ENCODE measurements at places on chromosomes 3 and 15.

- no peak for DNase-seq
Observed at GRCh38 chr3:160448845-160449635, 546 bp downstream of the TRIM59 start.

- no peak for DNase-seq
Observed at GRCh38 chr15:23095796-23096195, 40.8 kb downstream of the GOLGA6L1 start.

DNA sequence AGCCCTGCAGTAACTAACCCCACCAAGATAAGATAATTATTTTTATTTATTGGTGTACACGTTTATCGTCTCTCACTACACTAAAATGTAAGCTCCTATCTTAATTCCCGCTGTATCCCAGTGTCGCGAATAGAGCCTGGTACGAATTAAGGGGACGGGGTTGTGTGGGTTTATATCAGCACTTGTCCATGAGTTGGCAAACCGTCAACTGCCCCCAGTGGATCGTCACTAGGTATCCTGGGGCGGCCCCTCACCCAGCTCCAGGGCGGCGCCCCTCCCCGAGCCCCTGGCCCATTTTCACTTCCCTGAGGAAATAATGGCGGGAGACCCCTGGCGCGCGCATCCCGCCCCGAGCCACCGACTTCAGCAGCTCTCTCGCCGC lies 465 bp downstream of the RUVBL1 start:
- DNase-seq, result no peak

- DNase-seq, result no peak
Observed at GRCh38 chr3:80994085-80994665, 767.3 kb downstream of the GBE1 start.

- DNase-seq, result no peak
Observed at GRCh38 chr3:149983628-149984027, 12.9 kb upstream of the PFN2 start.

- DNase-seq, result no peak
Observed at GRCh38 chr3:190008432-190008831, 112.3 kb downstream of the P3H2 start.

DNA sequence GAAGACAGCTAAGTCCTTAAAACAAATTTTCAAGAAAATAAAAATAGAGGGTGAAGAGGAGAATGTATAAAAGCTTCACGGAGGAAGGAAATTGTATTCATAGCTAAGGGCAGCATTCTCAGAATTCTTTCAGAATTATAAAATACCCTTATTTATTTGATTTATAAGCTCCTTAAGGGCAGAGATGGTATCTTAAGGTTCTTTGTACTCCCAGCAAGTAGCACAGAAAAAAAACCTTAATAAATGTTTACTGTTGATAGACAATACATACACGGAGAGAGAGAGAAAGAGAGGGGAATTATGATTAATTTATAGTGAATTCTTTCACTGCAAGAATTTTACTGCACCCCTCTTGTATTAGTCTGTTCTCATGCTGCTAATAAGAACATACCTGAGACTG lies 375.6 kb upstream of the CCDC54 start:
- no peak for DNase-seq

- no peak for DNase-seq
Observed at GRCh38 chr3:33954956-33955355, 156.5 kb downstream of the PDCD6IP start.

- DNase-seq, result no peak
Observed at GRCh38 chr3:47299381-47300318, 16.9 kb downstream of the KLHL18 start.

GRCh38 chr3:47306022-47306421 lies 23.3 kb downstream of the KLHL18 start:
- no peak for DNase-seq

DNA sequence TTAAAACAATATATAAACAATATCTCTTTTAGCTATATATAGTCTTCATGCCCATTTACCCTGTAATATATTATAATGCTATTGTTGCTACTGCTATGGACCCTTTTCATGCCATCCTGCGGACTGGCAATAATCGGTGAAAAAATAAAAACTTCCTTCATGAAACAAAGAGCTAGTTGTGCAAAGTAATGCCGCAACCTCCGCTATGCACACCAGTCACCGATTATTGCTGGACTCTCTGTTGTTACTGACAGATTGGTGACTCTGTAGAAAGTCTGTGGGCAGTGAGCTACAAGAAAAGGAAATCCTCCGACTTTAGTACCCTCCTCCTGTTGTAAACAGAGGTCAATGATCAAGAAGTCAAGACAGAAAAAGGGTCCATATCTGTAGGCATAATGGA lies 17.9 kb upstream of the ICE2 start:
- DNase-seq, result no peak

DNA sequence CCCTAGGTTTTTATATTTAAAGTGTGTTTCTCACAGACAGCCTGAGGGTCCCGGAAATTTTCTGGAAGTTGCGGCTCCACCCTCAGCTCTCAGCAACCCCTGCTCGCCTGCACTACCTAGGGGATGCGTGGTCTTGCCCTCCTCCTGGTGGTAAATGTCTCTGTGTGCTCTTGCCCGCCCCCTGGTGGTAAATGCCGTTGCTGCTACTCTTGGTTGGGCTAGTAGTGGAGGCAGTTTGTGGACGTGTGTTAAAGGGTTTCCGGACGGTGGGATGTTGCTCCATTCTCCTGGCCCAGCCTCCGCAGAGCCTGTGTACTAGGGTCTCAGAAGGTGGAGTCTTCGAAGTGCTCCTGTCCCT lies 27.4 kb downstream of the STOML1 start:
- DNase-seq, result no peak

- no peak for DNase-seq
Observed at GRCh38 chr3:172407872-172408271, 40.4 kb downstream of the GHSR start.

DNA sequence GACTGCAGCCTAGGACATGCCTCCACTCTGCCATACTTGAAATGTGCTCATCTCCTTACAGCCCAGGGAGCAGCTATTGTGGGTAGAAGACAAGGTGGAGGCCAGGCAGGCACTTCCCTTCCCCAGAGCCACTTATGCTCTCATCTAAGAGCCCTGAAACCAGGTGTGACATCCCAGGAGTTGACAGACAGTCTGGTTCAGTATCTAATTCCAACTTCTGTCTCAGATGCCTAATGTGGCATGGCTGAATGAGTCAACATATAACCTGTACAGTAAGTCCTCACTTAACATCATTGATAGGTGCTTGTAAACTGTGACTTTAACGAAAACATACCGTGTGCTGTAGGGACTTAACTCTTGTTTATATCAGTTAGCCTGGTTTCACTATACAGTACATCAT lies 1.2 kb upstream of the CAPN3 start:
- DNase-seq, result no peak

DNA sequence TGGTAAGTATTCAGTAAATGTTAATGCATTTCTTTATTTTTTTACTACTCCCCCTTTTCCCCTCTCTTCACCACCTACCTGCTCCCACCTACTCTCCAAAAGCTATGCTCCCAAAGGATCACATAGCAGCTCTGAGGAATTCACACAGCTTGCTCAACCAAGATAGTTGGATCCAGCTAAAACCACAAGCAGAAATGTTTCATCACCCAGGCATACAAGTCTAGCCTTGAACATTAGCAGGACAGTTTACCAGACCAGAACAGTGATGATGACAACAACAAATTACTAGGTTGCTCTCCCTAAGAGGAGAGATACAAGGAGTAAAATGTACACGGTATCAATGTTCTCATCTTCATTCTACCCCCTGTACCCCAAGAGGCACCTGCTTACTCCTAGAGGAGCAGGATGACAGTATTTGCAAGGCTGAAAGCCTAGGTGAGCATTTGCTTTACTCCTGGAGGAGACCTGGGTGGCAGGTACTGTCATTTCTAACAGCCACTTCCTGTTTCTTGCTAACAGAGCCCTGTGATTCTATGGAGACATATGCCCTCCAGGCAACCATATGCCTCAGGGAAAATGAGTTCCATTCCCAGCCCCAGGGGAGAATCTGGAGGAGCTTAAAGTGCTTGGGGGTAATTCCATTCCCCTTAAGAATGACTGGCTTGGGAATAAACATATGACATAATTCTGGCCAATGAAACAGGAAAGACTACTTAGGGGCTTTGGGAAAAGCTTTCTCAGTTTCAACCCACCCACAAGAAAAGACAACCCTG lies 237.5 kb downstream of the NTRK3 start:
- DNase-seq, result no peak

DNA sequence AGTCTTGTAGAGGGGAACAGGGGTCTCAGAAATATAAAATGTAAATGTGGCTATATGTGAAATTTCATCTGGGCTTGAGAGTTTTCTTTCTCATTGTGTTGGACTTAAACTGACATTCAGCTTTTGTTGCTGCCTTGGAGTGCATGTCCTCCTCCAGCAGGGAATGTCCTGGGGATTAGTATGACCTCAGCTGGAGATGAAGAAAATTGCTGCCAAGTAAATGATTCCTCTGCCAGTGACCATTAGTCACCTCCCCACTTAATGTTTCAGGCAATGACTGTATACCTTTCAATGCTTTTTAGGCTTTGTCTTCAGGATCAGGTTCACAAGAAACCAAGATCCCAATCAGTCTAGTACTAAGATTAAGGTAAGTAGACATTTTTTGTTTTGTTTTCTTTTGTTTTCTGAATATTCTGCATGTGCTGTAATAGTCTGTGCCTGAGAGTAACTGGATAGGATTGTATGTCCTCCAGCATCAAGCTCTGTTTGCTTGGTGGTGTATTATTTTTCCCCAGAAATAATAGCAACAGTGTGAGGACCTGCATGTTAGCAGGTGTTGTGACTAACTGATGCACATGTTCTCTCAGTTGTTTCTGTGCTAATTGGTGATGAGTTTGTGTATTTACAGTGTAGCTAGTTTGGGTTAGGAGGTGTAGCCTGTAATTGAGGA lies 18.1 kb upstream of the SLC22A13 start:
- DNase-seq, result no peak

- no peak for DNase-seq
Observed at GRCh38 chr3:25056803-25057351, 371.2 kb upstream of the RARB start.

DNA sequence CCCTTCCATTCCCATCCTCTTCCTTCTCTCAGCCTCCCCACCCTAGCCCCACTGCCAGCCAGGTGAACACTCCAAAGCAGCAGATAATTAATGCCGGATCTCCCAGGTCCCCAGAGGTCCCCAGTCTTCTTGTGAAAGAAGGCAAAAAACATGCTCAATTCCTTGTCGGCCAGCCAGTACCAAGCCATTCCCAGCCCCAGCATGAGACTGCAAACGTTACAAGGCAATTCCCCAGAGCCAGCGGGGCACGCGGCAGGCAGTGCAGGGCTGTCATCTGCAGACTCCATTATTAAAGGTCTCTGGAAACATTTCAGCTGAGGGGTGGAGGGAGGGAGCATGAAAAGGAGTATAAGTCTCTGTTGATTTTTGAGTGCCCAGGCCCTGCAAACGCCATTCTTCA lies 117.8 kb downstream of the XXYLT1 start:
- DNase-seq, result no peak

GRCh38 chr15:63350178-63350621 lies 31.4 kb downstream of the CA12 start:
- DNase-seq, result no peak

- DNase-seq, result no peak
Observed at GRCh38 chr15:50906954-50907600, 1.4 kb upstream of the AP4E1 start.

DNA sequence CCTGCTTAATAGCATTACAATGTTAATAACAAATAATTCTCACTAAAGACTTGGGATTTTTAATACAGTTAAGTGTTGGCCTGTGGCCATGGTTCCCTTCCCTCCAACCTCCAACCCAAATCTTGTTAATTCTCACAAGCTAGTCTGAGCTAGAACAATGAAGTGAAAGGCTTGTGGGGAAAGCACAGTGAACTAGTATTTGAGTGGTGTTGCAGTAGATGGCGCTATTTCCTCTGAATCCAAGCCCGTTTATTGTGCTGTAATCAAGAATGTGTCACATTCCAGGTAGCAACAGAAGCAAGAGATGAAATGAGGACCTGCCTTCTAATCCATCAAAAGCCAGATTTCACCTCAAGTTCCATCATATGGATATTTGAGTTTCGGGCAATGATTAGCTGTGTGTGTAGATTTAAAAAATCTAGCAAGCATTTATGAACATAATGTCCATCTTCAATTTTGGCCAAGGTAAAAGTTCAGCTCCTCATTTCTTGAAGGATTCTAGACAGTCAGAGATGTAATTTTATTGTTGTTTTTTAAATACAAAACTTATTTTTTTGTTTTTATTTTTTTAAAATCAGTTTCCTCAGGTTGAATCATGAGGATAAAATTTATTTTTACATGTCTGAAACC lies 160.7 kb downstream of the SQOR start:
- DNase-seq, result no peak

GRCh38 chr15:42073418-42073817 lies 20.9 kb downstream of the PLA2G4D start:
- DNase-seq, result no peak

GRCh38 chr3:187667526-187667925 lies 2.7 kb downstream of the SST start:
- DNase-seq, result no peak

DNA sequence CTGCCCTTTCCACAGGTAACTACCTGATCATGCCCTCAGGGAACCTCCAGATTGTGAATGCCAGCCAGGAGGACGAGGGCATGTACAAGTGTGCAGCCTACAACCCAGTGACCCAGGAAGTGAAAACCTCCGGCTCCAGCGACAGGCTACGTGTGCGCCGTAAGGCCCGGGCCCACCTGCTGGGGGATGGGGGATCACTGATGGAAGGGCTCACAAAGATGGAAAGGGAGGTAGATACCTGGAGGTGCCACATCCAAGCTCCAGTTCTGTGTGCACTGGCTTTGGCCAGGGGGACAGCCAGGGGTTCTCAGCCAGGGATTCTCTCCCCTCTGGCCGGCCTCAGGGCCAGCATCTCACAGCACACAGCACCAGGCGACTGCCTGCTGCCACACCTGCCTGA lies 59.4 kb downstream of the BOC start:
- DNase-seq, result no peak

DNA sequence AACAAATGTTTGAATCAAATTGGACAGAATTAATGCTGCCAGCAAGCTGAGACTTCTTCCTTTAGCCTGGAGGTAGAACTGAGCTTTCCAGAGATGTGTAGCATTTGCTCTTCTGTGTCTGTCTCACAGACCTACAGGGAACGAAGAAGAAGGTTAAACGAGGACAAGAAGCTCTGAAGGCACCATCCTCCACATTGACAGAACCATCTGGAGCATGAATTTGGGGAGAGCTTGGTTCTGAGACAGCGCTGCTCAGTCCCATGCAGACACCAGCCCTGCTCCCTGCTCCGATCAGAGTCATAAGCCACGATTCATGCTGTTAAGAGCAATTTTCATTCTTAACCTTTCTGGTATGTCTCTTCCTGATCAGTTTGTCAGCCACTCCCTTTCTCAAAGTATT lies 7.7 kb upstream of the KY start:
- no peak for DNase-seq

GRCh38 chr3:44065311-44066094 lies 176.2 kb upstream of the TOPAZ1 start:
- DNase-seq, result no peak

- DNase-seq, result no peak
Observed at GRCh38 chr3:139264375-139264774, 79.4 kb upstream of the MRPS22 start.

GRCh38 chr3:193885832-193886231 lies 250.1 kb upstream of the HES1 start:
- DNase-seq, result no peak

Measured in caudate nucleus (tissue), 63 donors.